NCI-H1105 treated with DMSO at 0.1 percent for 48 hours (cell line): ENCODE measurements at places on chromosomes 13 and 19.

GRCh38 chr13:33642374-33643065 is 175.4 kb upstream of the RFC3 start:
- DNase-seq = no peak

DNA sequence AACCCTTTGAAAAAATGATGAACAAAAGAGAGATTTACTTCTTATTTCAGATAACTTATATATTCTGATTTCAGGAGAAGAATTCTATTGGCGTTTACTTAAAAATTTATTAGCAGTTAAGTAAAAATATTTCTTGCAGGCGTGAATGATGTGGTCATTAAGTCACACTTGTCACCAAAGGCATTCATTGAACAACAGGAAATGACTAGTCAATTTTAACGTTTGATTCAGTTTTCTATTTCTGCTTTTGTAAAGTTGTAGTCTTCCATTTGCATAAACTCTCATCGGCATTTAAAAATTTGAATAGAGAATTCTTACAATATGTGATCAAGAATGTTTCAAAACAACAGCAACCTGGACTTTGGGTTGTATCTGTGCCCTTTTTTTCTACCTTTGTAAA is 83.4 kb downstream of the GPR12 start:
- no peak for DNase-seq

GRCh38 chr13:76886005-76886291 is 257 bp downstream of the KCTD12 start:
- DNase-seq = no peak

GRCh38 chr19:6484230-6484629 is 2.6 kb upstream of the DENND1C start:
- DNase-seq = no peak

DNA sequence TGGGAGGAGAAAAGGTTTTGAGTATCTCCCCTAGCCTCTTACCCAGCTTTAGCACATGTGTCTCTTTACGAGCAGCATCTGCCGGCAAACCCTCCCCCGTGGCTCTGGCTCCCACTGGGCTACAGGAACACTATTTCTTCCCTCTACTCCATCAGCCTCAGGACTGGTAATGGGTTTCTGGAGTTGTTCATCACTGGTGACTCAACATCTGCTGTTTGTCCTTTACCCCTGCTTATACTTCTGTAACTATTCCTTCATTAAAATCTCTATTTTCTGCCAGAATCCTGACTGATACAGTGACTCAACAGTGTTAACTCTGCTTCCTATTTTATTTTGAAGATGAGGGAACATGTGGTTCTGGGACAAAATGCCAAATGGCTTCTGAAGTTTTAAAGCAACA is 437.3 kb upstream of the HTR2A start:
- DNase-seq = no peak

GRCh38 chr19:5006821-5007220 is 37.9 kb downstream of the KDM4B start:
- DNase-seq = no peak

DNA sequence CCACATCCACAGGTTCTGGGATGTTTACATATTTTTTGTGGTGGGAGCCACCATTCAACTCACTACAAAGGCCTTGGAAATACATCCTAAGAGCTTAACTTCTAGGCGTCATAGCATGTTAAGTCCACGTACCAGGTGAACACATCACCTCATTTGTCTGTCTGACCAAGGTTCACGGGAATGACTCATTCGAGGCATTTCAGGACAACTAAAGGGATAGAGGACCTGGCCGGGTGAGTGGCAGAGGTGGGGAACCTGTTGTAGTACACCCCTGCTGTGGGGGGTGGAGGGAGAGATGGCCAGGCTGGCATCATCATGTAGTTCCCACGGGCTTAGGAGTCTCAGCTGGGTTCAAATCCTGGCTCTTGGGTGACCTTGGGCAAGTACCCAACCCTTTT is 51.5 kb downstream of the BICRA start:
- DNase-seq = no peak

GRCh38 chr13:33548069-33548468 is 262.5 kb upstream of the STARD13 start:
- no peak for DNase-seq

GRCh38 chr19:47765523-47766358 is 12.8 kb upstream of the SELENOW start:
- DNase-seq = peak; percentile 14

GRCh38 chr19:48102870-48103751 is 7.5 kb downstream of the PLA2G4C start:
- no peak for DNase-seq
